Activated CD4-positive, alpha-beta T cell treated with anti-CD3 and anti-CD28 coated beads, Interleukin-2, amount 10 ng/mL, durations not matched to agents 7 days and 5 days (primary cell): ENCODE measurements at places on chromosomes 4 and X.

GRCh38 chrX:48834383-48834709, 1.1 kb downstream of the PCSK1N start:
- no peak for DNase-seq

DNA sequence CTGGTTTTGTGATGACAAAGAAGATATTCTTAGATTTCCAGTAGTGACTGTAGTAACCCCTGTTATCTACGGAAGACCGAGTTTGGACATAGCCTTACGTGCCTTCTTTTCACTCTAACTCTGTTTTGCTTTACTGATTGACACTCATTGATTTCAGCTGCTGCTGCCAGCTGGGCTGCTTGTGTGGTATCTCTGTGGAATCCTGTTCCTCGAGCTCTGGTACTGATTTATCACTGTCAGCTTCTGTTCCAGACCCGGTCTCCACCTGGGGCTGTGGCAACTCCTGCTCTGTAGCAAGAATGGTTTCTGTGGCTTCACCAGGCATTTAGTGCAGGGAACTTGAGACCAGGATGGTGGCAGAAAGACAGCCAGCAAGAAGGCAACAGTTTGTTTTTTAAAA, 24.6 kb upstream of the LAP3 start:
- DNase-seq, result no peak

DNA sequence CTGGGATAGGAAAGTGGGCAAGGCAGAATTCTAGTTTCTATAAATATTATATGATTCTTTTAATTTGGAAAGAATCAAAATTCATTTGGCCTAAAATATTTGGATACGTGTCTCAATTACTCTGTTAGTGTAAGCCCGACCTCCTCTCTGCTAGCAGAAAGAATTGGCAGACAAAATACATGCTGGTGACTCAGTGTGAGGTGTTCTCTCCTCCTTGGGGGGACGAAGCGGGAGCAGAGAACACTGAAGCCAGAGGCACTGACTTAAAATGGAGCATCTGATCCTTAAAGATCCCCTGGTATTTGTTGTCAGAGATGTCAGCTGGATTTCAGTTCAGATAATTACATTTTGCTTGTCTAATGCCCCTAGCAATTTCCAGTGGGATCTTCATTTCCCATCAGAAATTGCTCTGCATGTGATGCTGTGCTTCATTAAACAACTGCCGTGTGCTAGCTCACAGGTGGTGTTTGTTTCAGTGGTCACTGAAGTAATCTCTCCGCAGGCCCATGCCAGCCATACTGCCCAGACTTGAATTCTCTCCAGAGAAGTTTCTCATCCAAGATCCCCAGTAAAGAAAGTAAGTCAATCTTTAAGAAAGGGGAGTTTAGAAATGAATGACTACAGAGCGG, 188.7 kb upstream of the TLL1 start:
- DNase-seq, result no peak

GRCh38 chr4:127759228-127759820, 22.8 kb upstream of the HSPA4L start:
- DNase-seq, result no peak

GRCh38 chr4:55617587-55618197, 18.4 kb downstream of the NMU start:
- DNase-seq, result no peak

- DNase-seq, result no peak
Measured at GRCh38 chr4:26349496-26349895, 28.7 kb downstream of the RBPJ start.

DNA sequence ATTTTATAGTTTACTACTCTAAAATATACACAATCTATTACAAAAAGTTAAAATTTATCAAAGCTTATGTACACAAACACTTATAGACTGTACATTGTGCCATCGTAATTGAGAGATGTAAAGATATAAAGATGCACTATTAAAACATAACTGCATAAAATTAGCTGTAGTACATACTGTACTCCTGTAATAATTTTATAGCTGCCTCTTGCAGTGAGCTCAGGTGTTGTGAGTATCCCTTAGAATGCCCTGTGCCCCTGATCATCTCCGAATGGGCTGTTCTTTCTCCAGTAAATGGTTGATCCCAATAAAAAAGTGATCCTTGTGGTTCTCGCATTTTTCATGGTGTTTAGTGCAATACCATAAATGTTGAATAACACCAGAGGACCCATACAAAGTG, 101.2 kb downstream of the TMEM164 start:
- DNase-seq, result no peak

- no peak for DNase-seq
Measured at GRCh38 chrX:112662559-112663427, 16.9 kb downstream of the LHFPL1 start.

DNA sequence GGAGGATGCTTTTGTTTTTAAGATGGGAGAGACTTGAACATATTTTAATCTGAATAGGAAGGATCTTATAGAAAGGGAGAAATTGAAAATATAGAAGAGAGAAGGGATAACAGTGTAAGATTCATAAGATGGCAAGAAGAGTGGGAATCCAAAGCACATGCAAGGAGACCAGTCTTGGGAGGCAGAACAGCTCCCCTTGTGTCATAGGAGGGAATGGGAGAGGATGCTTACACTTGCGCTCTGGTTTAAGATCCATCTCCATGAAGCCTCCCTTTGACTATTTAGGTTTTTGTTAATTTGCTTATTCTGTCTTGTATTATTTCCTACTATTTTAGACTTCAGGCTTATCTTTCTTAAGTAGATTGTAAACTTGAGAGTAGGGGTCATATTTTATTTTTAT, 42.7 kb downstream of the KIF4A start:
- no peak for DNase-seq

GRCh38 chrX:154714925-154715324, 36.0 kb downstream of the GAB3 start:
- DNase-seq, result peak; percentile 68

GRCh38 chr4:66000510-66001117, 330.3 kb upstream of the EPHA5 start:
- DNase-seq, result no peak

DNA sequence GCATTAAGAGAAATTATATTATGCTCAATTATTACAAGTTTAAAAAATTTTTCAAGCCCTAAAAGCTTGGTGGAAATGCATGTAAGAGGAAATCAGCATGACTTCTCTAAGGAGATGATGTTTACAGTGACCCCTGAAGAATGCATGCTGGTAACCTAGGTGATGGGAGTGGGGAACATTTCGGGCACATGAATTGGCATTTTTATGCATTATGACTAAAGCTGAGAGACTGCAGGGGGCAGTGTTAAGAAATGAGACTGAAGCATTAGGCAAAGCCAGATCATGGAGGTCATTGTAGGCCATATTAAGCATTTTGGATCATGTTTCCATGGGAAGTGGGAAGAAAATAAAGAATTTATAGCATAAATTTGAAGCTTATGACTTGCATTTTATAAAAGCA, 421.3 kb downstream of the FAT4 start:
- DNase-seq, result no peak

- DNase-seq, result peak; percentile 61
Measured at GRCh38 chr4:77385124-77385969, 220.3 kb upstream of the CXCL13 start.

- DNase-seq, result no peak
Measured at GRCh38 chr4:121814756-121815155, 8.9 kb downstream of the CCNA2 start.

DNA sequence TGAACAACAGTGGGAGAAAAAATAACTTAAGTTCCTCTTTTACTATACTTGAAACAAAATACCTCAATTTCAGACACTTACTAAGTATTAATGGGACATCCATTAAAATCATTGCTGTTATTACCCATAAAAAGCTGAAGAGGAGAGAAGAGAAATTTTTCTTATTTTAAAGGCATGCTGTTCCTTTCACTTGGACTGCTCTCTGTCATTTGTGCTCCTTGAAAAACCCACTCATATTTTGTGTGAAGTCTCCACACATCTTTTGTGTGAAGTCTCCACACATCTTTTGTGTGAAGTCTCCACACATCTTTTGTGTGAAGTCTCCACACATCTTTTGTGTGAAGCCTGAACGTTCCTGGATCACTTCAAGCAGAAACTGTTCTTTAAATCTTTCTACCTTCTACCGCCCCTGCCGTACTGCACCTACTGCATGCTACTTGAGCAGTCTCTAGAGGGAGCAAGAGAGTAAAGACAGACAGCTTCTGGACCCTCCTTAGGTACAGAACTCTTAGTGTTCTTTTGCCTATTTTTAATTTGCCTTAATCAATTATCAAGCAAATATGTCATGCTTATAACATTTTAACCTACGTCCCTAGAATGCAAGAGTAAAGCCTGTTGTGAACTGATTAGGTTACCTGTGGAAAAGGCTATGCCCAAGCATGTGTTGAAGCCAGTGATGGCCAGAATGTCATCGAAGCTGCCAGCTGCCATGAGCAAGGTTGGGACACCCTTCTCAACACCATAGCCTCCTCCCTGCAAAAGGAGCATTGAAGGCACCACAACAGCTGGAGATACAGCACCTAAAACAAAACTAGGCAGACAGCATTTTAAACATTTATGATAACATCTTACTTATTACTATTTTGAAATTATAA, 27.1 kb upstream of the SLC9B1 start:
- peak; percentile 52 for DNase-seq

GRCh38 chr4:96471956-96472867, 632.3 kb downstream of the PDHA2 start:
- no peak for DNase-seq

GRCh38 chr4:142278663-142279062, 567.4 kb downstream of the INPP4B start:
- DNase-seq, result no peak

- DNase-seq, result no peak
Measured at GRCh38 chr4:26937567-26937966, 76.9 kb downstream of the STIM2 start.

GRCh38 chr4:2135083-2135482, 76.0 kb downstream of the NAT8L start:
- DNase-seq, result peak; percentile 52

- peak; percentile 65 for DNase-seq
Measured at GRCh38 chr4:78864405-78865024, 74.7 kb downstream of the PAQR3 start.

DNA sequence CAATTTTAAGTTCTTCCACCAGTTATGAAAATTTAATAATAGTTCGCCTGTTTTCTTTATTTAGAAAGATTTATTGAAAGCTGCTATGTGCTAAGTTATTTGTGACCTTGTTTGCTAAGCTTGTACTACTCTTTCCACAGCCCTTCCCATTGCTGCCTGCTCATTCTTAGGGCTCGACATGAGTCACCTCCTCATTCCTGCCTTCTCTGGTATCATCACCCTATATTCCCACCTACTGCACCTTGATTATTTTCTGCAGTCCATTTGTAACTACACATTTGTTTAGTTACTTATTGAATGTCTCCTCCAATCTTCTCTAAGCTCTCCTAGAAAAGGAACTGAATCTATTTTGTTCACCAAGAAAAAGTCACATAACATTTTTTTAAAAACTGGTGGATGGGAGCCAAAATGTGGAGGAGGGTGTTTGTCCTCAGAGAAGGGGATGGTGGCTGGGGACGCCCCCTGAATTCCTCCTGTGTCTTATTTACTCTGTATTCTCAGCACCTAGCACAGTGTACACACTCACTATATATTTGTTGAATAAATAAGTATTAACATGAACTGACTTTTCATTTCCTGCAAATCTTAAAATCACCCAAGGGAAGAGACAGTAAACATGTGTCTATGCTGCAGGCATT, 3.7 kb upstream of the RAB9A start:
- DNase-seq, result no peak

- no peak for DNase-seq
Measured at GRCh38 chr4:165682611-165683010, 190.4 kb upstream of the TLL1 start.

DNA sequence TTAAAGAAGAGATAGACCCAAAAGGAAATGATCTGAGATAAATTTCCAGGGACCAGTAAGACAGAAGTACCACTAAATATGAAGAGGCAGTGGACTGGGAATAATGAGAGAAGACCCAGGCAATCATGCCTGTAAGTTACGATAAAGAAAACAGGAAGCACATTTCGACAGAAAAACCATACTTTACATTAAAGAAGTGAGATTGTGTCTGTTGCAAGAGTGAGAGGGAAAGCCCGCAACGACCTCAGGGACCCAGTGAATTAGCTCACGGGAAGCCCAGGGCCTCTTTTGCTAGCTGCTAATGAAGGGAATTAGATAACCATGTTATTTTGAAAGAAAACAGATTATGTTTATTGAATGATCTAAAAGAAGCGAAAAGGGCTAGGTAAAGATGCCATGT, 28.9 kb upstream of the ACSL1 start:
- DNase-seq, result no peak

DNA sequence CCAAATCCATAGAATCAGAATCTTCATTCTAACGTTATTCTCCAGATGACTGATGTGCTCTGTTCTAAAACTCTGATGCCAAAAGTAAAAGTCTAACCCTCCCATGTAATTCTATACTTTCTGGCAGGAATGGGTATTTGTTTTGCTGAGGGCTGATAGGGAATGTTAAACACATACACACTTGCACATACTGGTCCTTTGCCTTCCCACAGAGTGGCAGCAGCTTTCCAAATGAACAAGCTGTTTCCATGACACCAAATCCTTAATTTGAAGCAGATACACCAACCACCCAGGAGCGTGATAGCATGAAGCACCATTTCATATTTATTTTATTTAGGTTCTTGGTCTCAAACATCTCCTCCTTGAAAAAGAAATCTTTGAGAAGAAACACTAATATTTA, 155.5 kb upstream of the PRDX4 start:
- DNase-seq, result no peak

DNA sequence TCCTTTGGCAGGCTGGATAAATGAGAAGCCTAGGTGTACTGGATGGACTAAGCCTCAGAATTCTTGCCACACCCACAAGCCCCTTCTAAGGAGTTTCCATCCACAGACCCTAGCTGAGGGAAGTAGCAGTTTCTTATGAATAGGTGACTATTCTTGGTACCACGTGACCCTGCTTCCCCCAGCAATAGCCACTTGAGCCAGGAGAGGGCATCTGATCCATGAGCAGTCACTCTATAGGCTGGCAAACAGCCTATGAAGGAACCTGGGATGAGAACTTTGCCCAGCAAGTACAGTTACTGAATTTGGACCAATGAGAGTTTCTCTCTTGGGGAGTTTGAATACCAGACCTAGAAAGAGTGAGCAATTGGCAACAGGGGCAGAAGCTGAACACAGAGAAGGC, 84.0 kb downstream of the RTL9 start:
- no peak for DNase-seq

- no peak for DNase-seq
Measured at GRCh38 chr4:152843481-152844090, 63.8 kb downstream of the ARFIP1 start.

- no peak for DNase-seq
Measured at GRCh38 chr4:24195991-24196736, 306.3 kb upstream of the PPARGC1A start.

DNA sequence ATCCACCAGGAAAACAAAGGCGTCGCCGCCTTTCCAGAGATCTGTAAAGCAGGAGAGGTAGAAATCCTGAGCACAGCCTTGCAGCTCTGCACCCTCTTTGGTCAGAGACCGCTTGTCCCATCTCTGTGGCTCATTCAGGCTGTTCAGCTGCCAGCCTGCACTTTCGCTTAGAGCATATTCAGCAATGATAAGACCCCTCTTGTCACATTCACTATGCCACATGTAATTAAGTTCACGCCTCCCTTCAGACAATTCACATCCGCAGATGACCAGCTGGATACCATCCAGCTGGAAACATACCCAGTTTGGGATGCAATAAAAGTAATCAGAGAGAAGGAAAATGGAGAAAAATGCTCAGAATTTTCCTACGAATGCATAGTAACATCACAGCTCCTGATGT, 335.4 kb downstream of the UNC5C start:
- DNase-seq, result no peak
